ENCODE measurements at places on chromosomes 5 and 9.

DNA sequence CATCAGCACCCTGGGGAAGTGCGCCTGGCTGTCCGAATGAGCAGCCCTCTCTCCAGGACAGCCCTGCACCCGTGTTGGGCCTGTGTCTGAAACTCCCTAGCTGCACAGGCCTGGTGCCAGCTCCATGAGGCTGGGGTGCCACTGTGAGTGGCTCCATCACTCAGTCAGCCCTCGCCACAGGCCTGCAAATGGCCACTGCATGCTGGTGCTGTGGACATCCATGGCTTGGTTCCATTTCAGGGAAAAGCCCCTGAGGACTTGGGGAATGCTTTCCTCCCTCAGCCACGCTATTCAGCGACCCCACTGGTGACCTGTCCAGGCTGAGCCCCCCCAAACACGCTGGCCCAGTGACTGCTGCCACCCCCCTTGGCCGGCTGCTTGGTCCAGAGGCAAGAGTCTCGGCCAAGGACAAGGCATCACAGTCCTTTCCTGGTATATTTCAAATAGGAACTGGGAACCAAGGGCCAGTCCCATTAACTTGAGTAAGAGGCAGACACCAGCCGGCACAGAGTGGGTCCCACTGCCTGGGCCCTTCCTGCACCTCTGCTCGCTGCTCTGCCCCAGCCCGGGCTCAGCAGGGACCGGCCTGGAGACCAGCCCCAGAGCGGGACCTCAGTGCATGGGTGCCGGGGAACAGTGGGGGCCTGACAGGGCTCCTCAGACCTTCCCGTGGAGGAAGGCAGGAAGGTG is 181.3 kb downstream of the AUH start:
- DNase-seq = no peak

GRCh38 chr5:110361471-110361870 is 365.0 kb downstream of the TMEM232 start:
- no peak for DNase-seq

GRCh38 chr9:114746591-114747346 is 59.1 kb downstream of the TNFSF15 start:
- no peak for DNase-seq

- no peak for DNase-seq
These were observed 1.7 kb upstream of the ANGPTL2 start for GRCh38 chr9:127124111-127124531.

GRCh38 chr9:90515510-90515909 is 127.1 kb downstream of the DIRAS2 start:
- DNase-seq = no peak

DNA sequence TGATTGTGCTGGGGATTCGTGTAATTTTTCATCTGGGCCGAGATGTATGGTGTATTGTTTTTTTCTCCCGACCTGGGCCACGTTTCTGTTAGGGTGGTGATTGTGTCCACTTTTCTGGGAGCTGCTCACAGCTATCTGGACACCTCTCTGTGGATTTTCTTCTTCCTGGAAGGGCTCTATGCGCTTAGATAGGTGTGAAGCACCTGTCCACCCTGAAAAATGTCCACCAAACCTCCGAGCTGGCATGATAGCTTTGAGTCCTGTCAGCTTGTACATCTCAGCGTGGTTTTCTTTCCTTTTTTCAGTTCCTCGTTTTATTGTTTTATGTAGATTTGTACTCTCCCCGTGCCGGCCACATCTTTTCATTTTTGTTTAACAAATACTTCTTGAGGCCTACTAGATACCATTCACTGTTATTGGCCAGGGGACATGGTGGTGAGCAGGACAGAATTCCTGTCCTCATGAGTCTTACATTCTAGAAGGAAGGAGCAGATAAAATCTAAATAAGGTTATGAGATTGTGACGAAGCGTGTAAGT is 1.1 kb downstream of the UGCG start:
- no peak for DNase-seq

DNA sequence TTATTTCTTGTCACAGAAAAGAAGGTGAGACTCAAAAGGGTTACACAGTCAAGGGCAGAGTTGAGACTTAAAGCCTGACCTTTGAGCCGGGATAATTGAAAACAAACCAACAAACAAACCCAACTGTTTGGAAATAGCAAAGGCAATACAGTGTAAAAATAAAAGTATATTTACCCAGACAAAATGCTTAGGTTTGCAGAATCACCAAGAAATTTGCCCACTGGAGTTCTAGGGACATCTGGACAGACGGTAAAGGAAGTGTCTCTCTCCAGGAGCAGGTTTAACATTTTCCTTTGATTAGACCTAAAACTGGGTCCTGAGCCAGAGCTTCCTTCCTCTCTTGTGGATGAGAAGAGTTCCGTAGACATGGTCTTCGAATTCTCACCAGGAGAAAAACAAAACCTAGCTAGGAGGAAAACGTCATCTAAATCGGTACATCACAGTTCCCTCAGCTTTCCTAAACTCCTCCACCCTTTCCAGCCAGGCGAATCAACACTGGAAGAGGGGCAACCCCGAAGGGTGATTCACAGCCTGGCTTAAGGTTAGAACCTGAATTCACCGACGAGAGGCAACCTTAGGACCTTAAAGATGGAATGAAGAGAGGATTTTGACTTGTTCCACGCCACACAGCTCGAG is 673 bp downstream of the CDC25C start:
- DNase-seq = no peak

- no peak for DNase-seq
These were observed 11.3 kb downstream of the FOXD1 start for GRCh38 chr5:73437101-73437776.

DNA sequence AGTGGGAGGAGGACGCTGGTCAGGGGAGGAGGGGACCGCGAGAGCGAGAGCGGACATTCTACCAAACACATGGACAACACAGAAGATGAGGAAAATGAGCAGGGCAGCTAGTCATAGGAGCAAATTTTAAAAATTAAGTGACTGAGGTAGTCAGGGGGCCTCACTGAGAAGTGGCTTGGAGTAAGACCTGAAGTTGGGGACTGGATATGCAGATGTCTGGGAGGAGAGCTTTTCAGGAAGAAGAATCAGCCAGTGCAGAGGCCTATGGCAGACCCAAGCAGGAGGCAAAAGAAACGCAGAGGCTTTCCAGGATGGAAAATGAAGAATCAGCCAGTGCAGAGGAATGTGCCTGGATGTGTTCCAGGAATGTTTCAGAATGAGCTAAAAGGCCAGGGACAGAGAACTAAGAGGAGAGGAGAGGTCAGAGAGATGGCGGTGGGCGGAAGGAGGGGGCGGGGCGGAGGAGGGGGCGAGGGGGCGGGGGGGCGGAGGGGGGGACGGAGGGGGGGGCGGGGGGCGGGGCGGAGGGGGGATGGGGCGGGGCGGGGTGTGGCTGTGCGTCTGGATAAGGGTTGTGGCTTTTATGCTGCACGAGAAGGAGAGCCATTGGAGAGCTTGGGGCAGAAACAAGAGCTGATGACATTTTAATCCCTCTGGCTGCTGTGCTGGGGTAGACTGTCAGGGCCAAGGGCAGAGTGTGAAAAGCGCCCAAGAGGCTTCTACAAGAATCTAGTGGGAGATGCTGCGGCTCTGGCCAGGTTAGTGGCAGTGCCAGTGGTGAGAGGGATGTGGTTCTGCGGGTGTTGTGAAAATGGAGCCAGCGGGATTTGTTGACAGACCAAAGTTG is 129.6 kb downstream of the KCNIP1 start:
- DNase-seq = no peak

DNA sequence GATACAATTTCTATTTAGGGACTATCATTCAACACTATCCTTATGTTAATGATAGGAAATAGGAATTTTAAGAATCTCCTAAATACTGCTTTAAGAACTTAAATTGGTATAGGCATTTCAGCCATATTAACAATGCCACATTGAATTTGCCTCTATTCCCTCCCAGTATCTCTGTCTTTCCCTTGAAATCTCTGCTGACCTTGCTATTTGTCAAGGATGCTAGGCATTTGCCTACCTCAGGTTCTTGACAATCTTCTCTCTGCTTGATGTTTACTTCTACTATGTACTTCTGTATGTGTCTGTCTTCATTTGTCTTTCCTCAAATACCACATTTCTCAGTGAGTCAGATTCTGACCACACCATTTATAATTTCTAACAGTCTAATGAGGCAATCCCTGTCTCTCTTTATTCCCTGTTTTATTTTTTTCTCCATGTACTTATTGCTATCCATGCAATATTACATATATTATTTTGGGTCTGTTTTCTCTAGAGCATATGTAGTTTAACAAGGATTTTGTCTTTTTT is 1461.4 kb upstream of the CDH9 start:
- no peak for DNase-seq

GRCh38 chr5:68266457-68266856 is 50.9 kb downstream of the PIK3R1 start:
- DNase-seq = no peak

DNA sequence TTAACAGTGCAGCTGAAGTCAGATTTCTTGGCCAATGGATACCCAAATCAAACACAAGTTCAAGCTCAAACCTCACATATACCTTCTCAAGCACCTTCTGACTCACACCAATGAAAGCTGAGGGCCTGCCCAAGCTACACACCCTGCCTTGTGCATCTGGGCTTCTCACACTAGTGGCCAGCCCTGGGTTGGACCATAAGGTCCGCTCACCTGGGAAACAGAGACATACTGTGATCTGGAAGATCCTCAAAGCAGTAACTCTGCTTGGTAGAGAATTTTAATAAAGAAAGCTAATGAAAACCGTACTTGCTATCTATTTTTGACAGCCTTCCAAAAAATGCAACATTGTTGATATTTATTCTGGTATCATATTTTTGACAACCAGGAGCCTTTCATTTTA is 7.4 kb upstream of the TRPM3 start:
- DNase-seq = no peak

DNA sequence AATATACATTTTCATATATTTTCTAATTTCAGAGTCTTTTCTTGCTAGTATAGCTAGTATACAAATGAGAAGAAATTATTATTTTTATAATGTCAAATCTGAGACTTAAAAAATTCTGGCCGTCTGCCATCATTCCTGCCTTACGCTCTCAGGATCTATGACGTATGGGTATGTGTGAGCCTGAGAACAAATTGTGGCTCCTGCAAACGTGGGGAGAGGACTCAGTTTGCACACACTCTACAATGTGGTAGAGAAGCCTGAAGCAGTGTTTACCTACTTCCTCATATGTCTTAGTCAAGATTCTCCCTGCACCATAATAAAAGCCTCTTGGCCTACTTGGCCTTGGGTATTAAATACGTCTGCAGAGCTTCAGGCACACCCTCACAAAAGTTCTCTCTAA is 825.4 kb downstream of the SEMA5A start:
- DNase-seq = no peak

DNA sequence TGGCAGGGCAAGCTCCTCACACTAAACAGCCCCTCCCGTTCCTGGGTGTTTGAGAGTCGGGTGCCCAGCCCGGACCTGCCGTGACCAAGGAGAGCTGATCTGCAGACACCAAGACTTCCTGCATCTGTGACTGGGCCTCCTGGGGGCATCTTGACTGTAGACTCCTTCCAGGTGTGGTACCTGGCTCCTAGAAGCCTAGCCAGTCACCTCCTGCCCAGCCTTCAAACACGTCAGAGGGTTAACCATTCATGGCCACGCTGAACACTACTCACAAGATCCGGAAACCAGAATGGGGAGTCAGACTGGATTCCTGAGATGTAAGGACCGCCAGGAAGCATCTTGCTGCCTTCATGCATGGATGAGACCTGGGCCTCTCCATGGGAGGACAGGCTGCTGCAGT is 3.7 kb upstream of the LCN2 start:
- no peak for DNase-seq

GRCh38 chr5:63563008-63563917 is 399.0 kb downstream of the HTR1A start:
- no peak for DNase-seq

GRCh38 chr9:121393318-121393717 is 23.3 kb upstream of the STOM start:
- no peak for DNase-seq

- no peak for DNase-seq
These were observed 78.0 kb downstream of the CACNA1B start for GRCh38 chr9:137955586-137955985.

GRCh38 chr9:120593250-120593954 is 13.4 kb upstream of the CDK5RAP2 start:
- DNase-seq = no peak

DNA sequence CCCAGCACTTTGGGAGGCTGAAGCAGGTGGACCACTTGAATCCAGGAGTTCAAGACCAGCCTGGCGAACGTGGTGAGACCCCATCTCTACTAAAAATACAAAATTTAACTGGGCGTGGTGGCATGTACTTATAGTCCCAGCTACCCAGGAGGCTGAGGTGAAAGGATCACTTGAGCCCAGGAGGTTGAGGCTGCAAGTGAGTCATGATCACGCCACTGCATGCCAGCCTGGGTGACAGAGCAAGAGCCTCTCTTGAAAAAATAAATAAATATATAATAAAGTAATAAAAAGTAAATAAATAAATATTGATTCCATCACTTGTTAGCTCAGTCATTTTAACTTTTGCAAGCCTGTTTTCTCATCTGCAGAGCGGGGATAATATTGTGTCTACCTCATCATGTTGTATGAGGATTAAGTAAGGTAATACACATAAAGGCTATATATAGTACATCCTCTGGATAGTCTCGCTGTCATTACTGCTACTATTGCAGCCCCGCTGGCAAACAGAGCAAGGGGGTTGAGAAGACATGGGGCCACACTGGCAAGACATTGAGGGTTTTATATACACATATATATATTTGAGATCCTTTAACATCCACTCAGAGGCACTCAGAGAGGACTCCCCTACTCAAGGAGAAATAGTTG is 210.9 kb downstream of the C9orf152 start:
- no peak for DNase-seq
